ENCODE measurements at places on chromosomes 13 and 19.
A peak's percentile ranks its signal among the peaks of the same experiment; 100 is the strongest.

DNA sequence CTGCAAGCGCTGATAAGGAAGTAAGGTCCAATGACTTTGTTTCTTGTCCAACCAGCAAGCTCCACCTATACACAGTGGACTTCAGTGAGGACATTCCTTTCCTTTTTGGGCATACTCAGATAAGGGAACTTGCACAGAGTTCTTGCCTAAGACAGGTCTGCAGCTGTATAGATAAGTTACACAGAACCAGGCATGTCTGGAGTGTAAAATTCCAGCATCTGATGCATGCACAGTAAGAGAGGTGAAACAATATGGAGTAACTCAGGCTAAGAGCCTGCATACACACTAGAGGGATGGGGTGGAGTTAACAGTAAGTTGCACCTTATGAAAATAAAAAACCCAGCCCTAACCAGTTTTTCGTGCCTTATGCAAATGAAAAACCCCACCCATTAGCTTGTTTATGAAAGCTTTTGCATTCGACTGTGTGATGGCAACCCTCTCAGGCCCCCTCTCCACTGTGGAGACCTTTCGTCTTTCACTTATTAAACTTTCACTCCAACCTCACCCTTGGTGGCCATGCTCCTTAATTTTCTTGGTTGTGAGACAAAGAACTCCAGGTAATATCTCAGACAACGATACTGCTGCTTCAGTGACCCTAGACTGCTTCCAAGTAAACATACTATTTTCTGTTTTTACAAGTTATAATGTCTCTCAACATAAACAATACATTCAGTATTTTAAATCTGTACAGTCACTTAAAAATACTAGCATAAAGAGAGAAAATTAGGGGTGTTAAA is 2859.0 kb upstream of the PCDH20 start:
- DNase-seq = no peak

DNA sequence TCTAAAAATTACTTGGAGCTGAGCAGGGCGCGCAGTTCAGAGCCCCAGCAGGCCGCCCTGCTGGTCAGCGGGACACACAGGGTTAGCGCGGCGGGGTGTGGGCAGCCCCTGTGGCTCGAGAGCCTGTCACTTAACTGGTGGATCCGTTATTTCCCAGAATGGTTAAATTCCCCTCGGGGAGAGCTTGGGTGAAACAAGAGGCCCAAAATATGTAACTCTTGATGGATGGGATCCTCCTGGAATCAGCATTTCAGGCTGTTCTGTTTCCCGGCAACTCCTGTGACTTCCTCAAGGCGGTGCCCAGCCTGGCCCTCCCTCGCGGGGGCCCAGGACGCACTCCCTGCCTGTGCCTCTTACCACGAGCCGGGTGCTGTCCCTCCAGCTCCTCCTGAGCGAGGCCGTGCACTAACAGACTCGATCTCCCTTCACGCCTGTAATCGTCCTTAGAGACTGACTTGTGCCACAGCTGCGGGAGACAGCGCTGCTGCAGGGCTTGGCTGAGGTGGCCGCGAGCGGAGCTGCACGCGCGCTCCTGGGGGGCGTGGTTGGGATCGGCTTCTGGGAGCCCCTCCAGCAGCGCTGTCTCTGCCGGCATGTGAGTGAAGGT is 9.7 kb downstream of the PTBP1 start:
- DNase-seq = no peak

GRCh38 chr13:41641961-41642360 is 184.6 kb downstream of the RGCC start:
- DNase-seq = no peak

DNA sequence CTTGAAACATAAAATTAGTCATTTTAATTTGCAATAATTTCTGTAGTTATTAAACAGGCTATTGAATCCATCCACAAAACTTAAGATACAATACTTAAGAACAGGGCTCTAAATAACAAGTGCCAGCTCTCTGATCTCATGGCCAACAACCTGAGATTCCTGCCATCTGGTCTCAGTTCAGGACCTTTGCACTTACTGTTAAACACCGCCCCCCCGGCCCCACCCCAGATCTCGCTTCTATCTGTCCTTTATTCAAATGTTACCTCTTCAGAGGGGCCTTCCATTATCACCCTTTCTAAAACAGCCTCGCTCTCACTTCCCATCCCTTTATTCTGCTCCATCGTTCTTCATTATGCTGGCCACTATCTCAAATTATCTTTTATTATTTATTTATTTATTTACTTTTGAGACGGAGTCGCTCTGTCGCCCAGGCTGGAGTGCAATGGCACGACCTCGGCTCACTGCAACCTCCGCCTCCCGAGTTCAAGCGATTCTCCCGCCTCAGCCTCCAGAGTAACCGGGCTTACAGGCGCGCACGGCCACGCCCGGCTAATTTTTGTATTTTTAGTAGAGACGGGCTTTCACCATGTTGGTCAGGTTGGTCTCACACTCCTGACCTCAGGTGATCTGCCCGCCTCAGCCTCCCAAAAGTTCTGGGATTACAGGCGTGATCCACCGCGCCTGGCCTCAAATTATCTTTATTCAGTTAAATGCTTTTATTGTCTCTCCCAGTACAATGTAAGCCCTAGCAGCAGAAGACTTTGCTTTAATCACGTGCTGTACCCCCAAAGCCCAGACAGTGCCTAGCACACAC is 838 bp upstream of the SNRNP70 start:
- DNase-seq = no peak

GRCh38 chr13:58933475-58933874 is 1230.3 kb downstream of the DIAPH3 start:
- no peak for DNase-seq

- DNase-seq = no peak
Measured at GRCh38 chr19:29001597-29002245, 211.2 kb downstream of the UQCRFS1 start.

DNA sequence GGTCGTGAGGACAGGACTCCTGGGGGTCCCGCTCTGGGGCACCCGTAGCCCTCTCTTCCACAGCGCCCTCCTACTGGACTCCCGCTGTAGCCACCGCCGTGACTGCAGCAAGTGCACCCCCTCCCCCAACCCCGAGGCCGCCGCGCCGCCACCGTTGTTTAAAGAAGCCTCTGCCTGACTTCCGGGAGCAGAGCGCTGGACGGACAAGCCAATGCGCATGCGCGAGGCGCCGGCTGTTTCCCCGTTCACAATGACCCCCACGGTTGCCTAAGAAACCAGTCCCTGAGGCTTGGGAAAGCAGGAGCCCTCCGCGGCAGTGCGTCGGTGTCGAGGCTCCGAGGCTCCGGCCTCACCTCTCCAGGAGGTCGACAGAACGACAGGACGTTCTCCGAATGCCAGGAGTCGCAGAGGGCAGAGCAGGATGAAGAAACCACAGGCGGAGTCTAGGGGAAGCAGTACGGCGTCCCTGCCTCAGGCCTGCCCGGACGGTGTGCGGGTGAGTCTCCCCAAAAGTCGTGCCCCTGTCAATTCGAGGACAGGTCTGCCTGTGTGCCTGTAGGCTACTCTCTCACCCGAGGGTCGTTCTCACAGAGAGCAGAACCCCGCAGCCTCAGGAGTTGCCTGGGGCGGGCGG is 70.5 kb upstream of the ZNF420 start:
- peak; percentile 82 for DNase-seq

DNA sequence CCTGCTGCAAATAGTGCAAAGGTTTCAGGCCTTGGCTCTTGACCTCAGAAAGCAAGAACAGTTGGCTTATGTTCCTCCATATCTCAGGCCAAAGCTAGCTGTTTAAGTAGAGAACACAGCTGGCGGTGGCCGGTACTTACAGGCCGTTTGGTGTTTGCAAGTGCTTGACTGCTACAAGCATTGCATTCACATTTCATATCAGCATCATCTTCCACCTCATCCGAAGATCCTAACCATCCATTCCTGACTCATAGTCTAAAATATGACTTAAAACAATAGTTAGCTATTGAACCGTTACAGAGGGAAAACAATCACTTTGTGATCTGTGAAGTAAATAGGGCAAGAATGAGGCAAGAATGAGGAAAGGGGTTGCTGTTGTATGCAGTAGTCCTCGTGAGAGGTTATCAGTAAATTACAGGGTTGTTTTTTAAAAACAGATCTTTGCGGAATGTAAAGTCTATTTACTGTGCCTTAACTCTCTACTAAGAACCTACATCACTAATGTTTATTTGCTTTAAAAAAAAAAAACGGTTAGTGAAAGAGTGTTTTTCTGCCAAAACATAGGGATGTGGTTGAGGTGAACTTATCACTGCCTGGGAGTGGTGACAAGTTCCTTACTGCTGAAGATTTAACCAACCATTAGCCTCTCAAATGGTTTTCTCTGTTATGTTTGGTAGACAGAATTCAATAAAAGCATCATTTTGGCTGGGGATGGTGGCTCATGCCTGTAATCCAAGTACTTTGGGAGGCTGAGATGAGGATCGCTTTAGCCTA is 21.6 kb upstream of the WDR88 start:
- no peak for DNase-seq

- no peak for DNase-seq
Measured at GRCh38 chr19:30430206-30430734, 58.1 kb downstream of the ZNF536 start.

All from activated CD4-positive, alpha-beta T cell treated with anti-CD3 and anti-CD28 coated beads, Interleukin-2, amount 10 ng/mL, durations not matched to agents 24 days and 14 days (primary cell).